NCI-H1436 treated with DMSO at 0.1 percent for 48 hours (cell line): ENCODE measurements at places on chromosomes 5 and 9.

GRCh38 chr5:157541447-157542118, 34.0 kb downstream of the ADAM19 start:
- no peak for DNase-seq

- DNase-seq, result no peak
These were observed 249.7 kb downstream of the ARHGAP26 start for GRCh38 chr5:143019614-143020515.

DNA sequence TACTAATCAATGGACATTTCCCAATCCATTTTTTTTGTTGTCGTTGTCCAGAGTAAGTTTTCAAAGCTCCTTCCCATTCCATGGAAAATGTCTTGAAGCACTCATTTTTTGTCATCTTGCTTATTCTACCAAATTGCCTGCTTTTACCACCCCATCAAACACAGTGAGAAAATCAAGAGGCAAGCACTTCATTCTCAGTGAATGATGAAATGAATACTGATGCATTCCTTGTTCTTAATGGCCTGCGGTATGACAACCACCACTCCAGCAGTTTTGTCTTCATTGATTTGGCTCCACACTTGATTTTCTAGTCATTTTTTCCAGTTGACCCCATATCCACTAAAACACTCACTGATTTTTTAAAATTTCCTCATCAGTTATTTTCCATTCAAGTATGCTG, 193.5 kb upstream of the ANKH start:
- DNase-seq, result no peak

- no peak for DNase-seq
These were observed 38.6 kb upstream of the RNF38 start for GRCh38 chr9:36438536-36439236.

GRCh38 chr5:116559673-116560164, 14.9 kb downstream of the SEMA6A start:
- DNase-seq, result no peak

GRCh38 chr5:150540042-150540441, 32.1 kb downstream of the NDST1 start:
- no peak for DNase-seq

GRCh38 chr5:112064271-112064701, 307.3 kb upstream of the NREP start:
- no peak for DNase-seq

DNA sequence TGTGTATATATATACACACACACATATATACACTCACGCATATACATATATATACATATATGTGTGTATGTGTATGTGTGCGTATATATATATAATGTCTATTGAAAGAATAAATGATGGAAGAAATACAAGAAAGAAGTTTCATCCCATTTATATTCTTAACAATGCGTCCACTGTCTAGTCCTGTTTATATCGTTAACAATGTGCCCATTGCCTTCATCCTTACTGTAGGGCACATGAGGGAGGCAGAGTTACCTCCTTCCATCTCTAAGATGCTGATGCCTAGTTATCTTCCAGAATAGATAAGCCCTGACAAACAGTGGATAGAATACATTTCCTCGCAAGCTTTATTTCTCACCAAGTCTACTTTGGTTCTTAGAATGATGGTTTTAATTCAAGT, 389.8 kb upstream of the SEMA6A start:
- DNase-seq, result no peak

GRCh38 chr5:56774957-56775356, 40.4 kb upstream of the MAP3K1 start:
- no peak for DNase-seq

DNA sequence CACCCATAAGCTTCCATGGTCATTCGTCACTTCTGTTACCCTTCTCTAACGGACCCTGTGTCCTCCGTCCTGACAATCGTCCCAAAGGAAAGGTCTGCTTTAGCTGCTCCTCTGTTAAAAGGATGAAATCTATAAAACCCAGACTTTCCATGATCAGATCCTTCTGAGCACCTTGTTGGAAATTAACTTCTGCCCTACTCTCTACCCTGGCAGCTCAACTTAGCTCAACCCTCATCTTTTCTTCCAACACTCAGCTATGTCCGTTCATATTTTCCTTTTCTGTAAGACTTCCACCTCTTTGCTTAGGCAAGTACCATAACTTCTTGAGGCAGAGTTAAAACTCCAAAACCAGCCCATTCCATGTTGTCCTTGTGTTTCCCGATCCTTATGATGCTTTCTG, 205.4 kb downstream of the SPATA31A6 start:
- DNase-seq, result no peak

GRCh38 chr9:125961072-125961471, 213.9 kb downstream of the PBX3 start:
- DNase-seq, result no peak

DNA sequence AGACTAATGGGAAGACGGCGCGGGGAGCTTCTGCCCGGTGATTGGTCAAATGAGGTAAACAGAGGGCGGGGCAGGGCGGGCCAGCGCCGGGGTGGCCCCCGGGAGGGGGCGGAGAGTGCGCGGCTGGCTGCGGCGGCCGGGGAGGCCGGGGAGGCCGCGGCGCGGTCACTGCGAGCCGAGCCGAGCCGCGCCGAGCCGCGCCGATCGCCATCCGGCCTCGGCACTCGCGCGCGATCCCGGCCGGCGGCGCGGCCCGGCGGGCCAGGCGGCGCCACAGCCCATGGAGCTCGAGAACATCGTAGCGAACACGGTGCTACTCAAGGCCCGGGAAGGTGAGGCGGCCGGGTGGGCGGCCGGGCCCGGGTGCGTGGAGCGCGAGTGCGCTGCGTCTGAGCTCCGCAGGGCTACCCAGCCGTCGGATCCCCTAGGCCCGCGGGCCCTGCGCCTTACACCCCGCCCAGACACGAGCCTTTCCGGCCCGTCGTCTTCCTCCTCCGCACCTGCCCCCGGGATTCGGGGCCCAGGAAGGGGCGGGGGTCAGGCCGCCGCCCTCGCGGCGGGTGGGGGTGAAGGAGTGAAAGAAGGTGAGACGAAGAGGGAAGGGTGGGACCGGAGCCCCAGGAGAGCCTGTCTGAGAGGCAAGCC, at the start of gene GRK6:
Gene GRK6 (plus strand): TSS at position 111 of the 645 bp plus-strand sequence. CDS start 170 bp downstream, at position 281.
- DNase-seq, result no peak

GRCh38 chr5:180470966-180471582, 23.1 kb upstream of the CNOT6 start:
- no peak for DNase-seq

DNA sequence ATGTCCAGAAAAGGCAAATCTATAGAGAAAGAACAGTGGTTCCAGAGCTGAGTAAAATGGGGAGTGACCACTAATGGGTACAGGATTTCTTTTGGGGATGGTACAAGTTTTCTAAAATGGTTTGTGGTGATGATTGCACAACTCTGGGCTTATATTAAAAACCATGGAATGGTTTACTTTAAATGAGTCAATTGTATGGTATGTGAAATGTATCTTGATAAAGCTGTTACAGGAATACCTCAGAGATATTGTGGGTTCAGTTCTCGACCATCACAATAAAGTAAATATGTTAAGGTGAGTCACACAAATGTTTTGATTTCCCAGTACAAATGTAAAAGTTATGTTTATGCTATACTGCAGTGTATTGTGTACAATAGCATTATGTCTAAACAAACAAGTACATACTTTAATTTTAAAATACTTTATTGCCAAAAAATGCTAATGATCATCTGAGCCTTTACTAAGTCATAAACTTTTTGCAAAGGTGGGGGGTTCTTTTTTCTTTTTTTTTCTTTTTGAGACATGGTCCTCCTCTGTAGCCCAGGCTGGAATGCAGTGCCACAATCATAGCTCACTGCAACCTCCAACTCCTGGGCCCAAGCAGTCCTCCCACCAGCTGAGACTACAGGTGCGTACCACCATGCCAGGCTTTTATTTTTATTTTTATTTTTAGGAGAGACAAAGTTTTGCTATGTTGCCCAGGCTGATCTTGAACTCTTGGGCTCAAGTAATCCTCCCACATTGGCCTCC, 65.9 kb downstream of the SHOC1 start:
- DNase-seq, result no peak

DNA sequence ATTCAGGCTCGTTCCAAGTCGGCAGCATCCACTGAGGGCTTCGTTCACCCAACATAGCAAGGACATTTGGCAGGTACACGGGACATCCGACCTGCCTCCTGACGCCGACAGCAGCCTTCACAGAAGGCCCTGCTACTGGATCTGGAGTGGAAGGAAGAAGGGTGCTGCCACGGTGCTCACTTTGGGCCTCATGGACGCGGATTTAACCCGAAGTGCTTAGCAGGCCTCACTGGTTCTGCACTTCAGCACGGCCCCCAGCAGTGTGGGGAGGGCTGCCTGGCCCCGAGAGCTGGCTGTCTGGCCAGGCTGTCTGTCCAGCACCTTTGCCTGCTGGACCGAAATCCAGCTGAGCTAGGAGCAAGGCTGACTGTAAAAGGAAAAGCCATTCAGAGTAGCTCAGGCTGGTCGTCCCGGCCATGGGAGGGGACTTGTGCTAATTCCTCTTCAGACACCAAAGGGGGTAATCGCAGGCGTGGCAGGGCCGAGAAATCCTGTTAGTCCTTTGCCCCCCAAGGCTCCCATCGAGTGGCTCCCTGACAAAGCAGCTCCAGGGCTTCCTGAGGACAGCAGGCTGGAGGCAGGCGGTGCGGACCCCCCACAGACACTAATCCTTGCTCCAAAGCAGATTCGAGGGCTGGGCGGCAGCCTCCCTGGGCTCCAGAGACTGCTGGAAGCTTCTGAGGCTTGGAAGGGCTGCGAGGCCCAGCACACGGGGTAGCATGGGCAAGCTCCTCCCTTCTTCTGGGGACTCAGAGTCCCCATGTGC, 11.1 kb upstream of the RXRA start:
- DNase-seq, result no peak

- DNase-seq, result no peak
These were observed 182.7 kb downstream of the PBX3 start for GRCh38 chr9:125929846-125930245.

- DNase-seq, result no peak
These were observed 29.6 kb upstream of the IGFBPL1 start for GRCh38 chr9:38453835-38454234.

- DNase-seq, result no peak
These were observed 118.0 kb downstream of the PRKACG start for GRCh38 chr9:68895741-68896478.

- no peak for DNase-seq
These were observed 350.6 kb downstream of the MLLT3 start for GRCh38 chr9:20271723-20272122.

DNA sequence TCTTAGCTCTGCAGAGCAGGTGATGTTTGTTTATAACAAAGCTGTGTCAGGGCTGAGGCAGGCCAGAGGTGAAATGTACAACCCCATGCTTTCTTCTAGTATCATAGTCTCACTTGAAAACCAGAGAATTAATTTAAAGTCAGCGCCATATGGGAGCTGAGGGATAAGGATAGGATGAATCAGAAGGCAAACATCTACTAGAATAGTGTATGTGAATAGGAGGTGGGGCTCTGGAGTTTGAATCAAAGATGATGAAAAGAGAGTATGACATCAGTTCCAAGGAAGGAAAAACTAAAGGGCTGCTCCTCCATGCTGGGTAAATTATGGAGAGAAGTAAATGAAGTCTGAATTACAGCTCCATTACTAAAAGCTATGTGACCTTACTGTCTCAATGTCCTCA, 441.5 kb downstream of the RASEF start:
- DNase-seq, result no peak

DNA sequence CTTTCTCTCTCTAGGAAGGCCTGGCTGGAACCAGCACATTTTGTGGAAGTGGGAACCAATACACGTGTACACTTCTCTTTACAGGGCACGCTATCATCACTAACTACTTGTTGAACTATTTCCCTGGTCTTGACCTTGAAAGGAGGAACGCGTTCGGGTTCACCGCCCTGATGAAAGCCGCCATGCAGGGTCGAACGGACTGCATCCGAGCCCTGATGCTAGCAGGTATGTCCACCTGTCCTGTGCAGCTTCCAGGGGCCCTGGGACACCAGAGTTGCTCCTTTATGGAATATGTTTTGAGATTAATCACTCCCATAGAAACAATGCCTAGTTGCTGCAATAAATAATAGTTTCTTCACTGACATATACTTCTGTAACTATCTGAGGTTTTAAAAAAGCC, 74.1 kb downstream of the ANKRD33B start:
- no peak for DNase-seq

DNA sequence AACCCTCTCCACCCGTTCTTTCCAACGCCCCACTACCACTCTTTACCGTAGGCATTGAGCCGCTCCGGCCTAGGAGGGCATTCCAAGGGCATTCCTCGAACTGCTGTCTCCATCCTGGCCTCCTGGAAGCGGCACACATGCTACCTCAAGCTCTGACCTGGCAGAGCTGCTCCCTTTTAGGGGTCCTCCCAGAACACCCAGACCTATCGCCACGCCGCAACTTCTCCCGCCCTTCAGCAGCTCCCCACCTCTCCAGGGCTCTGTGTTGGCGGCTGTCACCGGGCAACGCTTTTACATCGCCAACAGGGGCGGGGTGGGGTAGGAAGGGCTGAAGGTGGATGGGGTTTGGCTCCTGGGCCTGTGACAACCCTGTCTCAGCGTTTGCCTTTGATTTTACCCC, 4.6 kb upstream of the MYORG start:
- DNase-seq, result no peak

GRCh38 chr5:150279330-150280020, 10.1 kb downstream of the CAMK2A start:
- DNase-seq, result no peak

DNA sequence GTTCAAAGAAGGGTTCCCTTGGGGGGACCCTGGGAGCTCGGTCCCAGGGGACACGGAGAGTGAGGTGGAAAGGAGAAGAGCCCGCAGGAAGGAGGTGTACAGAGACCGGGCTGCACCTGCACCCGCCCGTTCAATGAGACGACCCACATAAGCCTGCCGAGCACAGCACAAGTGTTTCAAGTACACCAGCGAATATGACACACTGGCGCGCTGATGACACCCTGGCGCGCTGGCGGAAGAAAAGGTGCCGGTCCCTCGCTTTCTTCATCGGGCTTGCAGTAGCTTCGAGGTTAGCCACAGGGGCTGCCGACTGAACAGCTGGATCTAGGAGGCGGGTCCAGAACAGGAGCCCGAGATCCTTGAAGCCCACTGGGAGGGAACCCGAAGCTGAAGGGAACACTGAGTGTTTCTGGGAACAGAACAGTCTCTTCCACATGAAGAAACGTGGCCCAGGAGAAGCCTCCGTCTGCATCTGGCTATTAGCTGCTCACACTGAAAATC, 1.4 kb downstream of the TBC1D9B start:
- no peak for DNase-seq

DNA sequence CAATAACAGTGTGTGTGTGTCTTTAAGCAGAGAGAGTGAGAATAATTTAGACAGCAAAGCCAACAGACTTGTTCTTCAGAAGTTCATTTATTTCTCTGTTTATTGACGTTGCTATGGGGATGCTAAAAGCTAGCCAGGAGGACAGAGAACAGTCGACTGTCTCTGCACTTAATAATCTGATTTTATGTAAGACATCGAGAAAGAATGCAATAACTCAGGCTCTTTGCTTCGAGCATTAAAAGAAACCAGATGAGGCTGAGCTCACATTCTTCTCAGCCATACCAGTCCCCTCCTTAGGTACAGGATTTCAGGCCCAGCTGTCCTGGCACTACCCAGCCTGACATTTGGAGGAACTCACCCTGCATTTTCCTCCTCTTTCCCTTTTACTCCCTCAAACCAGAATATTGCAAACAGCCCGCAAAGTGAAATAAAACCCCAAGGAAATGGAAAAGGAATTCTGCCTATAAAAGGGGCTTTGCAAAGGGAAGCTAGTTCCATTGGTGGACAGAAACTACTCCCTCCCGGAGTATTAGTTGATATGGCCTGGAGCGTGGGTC, 44.5 kb upstream of the DPYSL3 start:
- no peak for DNase-seq

GRCh38 chr9:71966601-71967000, 55.2 kb downstream of the C9orf85 start:
- no peak for DNase-seq

GRCh38 chr9:18692268-18692667, 218.3 kb downstream of the ADAMTSL1 start:
- DNase-seq, result no peak

GRCh38 chr5:96836817-96837216, 29.1 kb upstream of the ERAP1 start:
- no peak for DNase-seq
